ENCODE measurements at places on chromosomes 5 and 9. TPM values are rescaled to one million over a fixed set of nuclear protein-coding genes. Genes with fewer than 3 reads are reported as not detected.

DNA sequence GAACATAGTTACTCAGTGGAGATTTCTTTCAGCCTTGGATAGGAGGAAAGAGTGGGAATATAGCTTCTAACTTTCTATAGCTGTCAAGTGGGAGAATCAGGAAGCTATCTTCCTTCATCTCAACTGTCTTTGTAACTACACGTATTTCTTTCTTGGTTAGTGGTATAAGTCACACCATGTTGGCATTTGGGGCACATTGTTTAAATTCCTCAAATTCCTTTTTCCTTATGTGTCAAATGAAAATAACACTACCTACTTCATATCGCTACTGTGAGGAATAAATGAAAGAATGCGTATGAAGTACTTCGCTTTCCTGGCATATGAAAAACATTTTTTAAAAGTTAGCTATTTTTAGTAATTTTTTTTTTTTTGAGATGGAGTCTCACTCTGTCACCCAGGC, 1082.5 kb upstream of the WWC1 start:
- no peak for DNase-seq

- DNase-seq = no peak
Measured at GRCh38 chr9:123085916-123086315, 52.4 kb downstream of the GPR21 start.

The CAMK4 gene
- not detected for total RNA-seq

DNA sequence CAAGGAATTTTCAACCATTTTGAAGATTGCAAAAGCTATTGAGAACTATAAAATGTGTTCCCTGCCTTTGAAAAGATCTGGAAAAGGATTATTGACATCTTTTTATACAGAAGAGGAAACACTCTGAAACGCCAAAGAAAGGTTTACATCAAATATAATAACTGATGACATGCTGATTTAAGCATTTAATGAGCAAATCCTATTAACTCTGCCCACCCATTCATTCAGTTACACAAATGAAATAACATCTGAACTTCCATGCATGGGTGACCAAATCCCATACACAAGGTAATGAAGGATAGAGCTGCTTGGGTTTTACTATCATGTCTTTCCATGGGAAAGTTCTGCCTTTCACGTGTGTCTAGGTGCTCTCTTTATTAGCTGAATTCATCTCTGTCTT, 589.4 kb upstream of the WWC1 start:
- DNase-seq = no peak

The SPATA31E1 gene
- total RNA-seq = not detected
